ENCODE measurements at places on chromosomes 13 and 19.

GRCh38 chr13:81406639-81407292, 1065.8 kb upstream of the SPRY2 start:
- no peak for DNase-seq

DNA sequence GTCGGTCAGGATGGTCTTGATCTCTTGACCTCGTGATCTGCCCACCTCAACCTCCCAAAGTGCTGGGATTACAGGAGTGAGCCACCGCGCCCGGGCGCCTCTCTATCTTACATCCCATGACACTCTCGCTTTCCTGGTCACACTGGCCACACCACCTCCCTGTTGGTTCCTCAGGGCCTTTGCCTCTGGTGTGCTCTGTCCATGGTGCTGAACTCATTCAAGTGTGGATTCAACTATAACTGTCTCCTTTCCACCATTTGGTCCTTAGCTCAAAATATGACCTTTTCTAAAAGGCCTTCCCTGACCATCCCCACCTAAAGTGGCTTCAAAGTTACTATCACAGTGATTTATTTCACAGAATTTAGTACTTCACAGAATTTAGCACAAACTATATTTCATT, 3.7 kb upstream of the SMIM17 start:
- no peak for DNase-seq

GRCh38 chr13:100381595-100382224, 206.9 kb downstream of the GGACT start:
- DNase-seq: no peak

- no peak for DNase-seq
These were observed 3.5 kb upstream of the C19orf25 start for GRCh38 chr19:1482361-1483130.

DNA sequence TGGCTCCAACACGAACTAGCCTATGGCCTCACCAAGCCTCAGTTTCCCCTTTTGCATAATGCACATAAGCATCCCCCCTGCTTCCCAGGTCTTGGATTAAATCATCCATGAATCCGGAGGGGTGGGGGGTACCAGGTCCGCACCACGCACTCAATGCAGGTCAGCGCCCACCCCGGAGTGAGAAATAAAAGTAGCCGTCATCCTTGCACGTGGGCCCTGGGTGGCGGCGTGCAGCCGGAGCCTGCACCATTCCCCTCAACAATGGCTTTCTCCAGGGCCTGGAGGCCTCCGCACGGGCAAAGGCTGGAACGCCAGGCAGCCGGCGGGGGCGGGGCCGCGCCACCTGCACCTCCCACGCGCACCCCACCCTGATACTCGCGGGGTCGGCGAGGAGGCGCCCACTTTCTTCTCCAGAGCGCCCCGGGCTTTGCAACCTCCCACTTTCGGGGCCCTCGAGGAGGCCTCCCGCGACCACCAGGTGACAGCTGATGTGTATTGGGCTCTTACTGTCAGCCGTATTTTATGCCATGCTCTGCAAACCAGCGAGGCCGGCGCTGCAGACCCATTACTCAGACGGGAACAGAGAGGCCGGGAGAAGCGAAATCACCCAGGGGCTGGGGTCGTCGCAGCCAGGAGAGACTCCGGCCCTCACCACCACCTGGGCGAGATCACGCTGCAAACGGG, 767 bp upstream of the GADD45B start:
- peak; percentile 27 for DNase-seq

- no peak for DNase-seq
These were observed 3.9 kb downstream of the FBXO17 start for GRCh38 chr19:38971672-38972071.

DNA sequence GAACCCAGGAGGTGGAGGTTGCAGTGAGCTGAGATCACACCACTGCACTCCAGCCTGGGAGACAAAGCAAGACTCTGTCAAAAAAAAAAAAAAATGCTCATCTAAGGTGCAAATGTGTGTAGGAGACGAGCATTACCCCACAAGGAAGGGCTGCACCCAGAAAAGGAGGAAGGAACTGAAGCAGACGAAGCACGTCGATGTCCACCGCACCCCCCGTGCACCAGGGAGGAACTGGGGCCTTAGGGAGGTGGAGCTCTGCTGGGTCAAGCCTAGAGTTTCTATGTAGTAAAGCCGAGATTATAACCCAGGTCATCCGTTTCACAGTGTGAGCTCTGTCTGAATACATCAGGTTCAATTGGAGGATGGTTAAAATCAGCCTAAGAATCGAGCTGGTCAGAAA, 1.1 kb downstream of the VSTM1 start:
- no peak for DNase-seq

GRCh38 chr19:51440052-51440451, 18.2 kb downstream of the SIGLEC8 start:
- no peak for DNase-seq

DNA sequence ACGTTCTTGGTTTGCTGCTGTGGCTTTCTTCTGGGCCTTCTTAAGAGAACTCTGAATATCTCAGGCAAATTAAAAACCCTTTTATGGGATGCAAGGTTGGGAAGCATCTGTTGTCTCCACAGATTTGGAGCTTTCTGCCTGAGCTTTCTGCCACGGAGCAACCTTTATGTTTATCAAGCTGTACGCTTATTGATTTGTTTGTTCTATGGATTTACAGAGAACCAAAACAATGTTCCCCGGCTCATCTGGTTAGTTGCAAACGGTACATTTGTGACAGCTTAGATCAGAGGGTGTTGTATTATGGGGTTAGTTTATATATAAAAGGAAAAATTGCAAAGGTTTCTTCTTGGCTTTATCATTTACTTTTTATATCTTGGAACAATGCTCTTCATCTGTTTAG, 479.6 kb downstream of the DIAPH3 start:
- no peak for DNase-seq

GRCh38 chr13:112859128-112859816, 109.7 kb upstream of the MCF2L start:
- no peak for DNase-seq

GRCh38 chr13:42696191-42696590, 85.2 kb upstream of the FAM216B start:
- no peak for DNase-seq

DNA sequence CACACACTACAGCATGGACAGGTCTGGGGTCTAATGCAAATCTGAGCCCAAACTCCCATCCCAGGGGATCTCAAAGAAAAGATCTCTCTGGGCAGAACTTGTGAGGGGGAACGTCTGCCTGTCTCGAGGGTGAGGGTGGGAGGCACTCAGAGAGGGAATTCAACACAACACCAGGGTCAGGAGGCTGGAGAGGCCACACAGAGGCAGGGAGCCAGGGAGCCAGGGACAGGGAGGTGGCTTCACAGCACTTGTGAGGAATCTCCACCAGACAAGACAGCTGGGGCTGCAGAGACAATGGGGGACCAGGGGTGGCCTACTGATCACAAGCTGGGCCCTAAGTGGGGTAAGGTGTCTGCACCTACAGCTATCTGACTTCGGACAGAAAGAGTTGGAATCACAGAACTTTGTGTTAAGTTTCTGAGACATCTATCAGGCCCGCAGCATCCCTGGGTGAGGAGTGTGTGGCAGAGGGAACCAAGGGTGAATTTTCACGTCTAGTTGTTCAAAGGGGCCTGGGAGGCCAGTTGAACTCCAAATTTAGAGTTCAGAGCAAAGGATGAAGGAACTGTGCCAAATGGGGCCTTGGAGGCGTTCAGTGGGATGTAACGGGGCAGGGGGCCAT, 12.7 kb upstream of the AKAP8L start:
- DNase-seq: no peak

DNA sequence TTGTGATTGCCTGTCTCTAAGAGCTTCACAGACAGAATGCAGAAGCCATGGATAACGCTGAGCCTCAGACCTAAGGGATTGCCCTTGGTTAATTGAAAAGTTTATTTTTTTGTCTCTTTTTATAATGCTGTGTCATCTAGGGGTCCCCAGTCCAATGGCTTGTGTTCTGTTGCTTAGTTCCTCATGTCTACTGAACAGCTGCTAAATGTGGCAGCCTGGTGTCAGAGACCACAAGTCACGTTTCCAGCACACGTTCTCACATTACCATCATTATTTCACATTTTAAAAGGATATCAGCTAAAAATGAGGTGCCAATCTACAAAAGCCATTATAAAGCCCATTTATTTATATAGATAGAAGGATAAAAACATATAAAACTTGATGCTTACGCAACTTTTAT, 1362.0 kb downstream of the PCDH9 start:
- DNase-seq: no peak

DNA sequence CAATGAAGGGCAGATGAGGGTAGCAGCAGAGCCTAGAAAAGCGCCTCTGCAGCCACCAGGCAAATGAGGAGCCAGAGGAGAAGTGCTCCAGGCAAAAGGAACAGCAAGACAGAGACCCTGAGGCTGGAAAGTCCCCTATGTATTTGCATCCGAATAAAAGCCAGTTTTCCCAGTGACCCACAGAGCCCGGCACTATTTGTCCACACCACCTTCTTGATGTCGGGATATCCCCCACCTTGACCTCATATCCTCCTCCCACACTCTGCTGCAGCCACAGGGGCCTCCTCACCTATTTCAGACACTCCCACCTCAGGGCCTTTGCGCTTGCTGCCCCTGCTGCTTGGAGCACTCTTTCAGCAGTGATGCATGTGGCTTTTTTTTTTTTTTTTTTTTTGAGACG, 6.6 kb downstream of the ATG4D start:
- DNase-seq: no peak

- DNase-seq: no peak
These were observed 22.6 kb downstream of the STARD13 start for GRCh38 chr13:33262997-33263396.

- no peak for DNase-seq
These were observed 40.7 kb upstream of the MEDAG start for GRCh38 chr13:30865123-30866049.

GRCh38 chr13:24004142-24004899, 107.0 kb upstream of the C1QTNF9B start:
- DNase-seq: no peak

DNA sequence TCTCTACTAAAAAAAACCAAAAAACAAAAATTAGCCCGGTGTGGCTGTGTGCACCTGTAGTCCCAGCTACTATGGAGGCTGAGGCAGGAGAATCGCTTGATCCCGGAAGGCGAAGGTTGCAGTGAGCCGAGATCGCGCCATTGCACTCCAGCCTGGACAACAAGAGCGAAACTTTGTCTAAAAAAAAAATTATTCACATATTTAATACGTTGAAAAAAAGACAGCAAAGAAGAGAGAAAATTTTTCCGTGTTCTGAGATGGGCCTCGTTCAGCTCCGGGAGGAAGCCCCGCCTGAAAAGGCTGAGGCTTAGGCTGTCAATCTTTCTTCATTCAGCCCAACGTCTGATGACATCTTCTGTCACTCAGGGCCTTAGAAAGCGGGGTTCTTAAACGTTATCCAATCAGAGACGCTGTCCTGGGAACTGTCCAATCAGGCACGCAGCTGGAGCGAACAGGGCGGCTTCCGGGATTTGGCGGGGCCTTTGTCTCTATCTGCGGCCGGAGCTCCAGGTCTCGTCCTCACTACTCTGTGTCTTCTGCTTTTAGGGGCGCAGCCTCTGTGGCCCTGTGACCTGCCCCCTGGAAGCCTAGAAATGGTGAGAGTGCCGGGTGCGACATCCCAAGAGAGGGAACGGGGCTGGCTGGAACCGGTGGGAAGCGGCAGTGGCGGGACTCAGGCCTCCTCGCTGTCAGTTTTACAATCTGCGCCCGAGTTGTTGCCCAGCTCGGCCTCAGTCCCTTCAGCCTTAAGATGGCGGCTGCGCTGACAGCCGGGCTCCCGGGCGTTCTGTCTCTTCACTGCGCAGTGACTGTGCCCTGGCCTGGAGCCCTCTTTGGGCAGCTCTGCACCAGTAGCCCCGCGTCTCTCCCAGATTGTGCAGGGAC, at the start of gene ZNF726:
ZNF726 (plus strand) TSS at position 485 of the 885 bp plus-strand sequence; CDS start at position 594, 109 bp downstream.
- DNase-seq: peak; percentile 72

- no peak for DNase-seq
These were observed 524.1 kb downstream of the GPC6 start for GRCh38 chr13:93750676-93751075.

GRCh38 chr13:34349091-34349722, 531.3 kb downstream of the RFC3 start:
- no peak for DNase-seq

DNA sequence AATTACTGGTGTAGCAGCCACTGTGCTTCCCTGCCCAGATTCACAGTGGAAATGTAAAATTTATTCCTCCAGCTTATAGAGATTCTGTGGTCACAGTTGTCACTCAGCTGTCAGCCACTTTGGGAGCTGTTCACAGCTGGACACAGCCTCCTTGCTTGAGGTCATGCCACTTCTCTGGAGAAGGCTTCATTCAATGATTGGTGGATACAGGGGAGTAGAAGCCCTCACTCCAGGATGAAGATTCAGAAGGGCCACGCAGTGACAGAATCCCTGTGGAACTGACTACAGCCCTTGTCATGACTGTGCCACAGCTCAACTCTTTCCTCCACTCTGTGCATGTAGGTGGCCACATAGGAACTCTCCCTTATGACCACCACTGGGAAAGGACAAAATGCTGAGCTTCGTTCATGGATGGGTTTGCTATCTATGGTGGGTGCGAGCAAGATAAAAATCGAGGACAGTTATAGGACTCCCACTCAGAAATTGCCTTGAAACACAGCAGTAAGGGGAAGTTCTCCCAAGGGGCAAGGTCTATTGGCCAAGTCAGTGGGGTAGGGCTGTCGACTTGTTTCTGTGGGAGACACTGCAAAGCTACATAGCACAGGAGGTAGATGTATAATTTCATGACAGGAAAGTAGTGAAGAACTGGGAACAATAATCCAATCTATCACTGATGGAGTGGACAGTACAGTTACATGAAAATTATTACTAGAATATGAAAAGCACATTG, 98.7 kb downstream of the CCNA1 start:
- no peak for DNase-seq

- no peak for DNase-seq
These were observed 5.1 kb upstream of the SPACA6 start for GRCh38 chr19:51687791-51688670.

- no peak for DNase-seq
These were observed 166.1 kb upstream of the SERP2 start for GRCh38 chr13:44207476-44207875.

DNA sequence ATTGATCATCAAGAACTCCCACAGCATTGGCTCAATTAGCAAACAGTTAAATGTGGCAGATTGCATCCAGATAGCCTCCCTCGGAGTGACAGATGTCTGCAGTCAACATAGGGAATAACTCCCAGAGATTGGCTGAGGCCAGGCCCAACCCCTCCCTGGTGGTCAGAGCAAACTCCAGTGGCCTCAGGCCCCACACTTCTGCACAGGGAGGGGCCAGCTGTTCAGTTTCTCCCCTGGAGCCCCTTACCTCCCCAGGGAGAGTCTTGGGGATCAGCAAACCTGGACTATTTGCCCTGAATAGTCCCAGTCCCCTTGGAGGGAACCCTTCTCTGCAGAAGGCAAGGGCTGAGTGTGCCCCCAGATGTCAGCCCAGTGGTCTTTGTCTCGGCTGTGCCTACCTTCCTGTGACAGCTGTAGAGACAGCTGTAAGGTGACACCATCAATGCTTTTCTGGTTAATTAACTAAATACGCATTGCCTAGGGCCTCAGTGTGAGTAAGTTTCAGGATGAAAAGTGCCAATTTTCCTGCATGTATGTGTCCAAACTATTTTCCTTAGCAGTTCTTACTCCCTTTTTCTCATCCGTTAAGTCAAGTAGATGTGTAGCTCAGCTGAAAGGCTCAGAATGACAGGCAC, 102.7 kb upstream of the UQCRFS1 start:
- no peak for DNase-seq
